ENCODE measurements at places on chromosomes 4 and X. TPM values are rescaled to one million over a fixed set of nuclear protein-coding genes. Genes with fewer than 3 reads are reported as not detected.

DNA sequence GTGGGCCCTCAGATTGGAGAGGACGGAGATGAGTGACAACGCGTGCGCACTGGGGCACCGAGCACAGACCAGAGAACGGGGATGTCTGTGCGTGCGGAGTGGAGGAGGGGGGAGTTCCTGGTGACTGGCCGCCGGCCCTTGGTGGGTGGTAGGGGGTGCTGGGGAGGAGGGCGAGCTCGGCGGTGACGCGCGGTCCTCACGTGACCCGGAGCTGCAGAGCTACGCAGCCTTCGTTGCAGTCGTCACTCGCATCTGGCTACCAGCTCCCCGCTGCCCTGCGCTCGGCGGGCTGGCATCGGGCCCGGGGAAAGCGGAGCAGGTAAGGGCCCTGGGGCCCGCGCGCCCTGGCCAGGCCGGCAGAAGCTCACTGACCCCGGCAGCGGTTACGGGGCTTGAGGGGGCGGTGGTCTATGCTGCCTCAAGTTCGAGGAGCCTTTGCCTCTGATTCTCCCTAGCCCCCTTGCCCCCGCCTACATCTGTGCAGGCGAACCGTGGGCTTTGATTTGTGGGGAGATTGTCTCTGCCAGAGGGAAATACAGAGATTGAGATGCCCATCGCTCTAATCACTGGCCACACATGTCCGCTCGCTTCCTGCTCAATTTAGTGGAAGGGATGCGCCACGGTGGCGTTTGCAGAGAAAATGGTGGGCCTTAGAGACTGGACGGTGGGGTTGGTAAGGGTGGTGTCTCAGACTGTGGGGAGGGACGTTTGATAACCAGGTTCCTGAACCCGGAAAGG, at the start of gene ARMCX4:
ARMCX4 (plus strand) TSS at position 245 of the 738 bp plus-strand sequence. CDS start 3,134 bp downstream, outside the sequence.
- DNase-seq, result peak; percentile 11

GRCh38 chr4:152605031-152605430, 69.1 kb upstream of the FBXW7 start:
- no peak for DNase-seq

DNA sequence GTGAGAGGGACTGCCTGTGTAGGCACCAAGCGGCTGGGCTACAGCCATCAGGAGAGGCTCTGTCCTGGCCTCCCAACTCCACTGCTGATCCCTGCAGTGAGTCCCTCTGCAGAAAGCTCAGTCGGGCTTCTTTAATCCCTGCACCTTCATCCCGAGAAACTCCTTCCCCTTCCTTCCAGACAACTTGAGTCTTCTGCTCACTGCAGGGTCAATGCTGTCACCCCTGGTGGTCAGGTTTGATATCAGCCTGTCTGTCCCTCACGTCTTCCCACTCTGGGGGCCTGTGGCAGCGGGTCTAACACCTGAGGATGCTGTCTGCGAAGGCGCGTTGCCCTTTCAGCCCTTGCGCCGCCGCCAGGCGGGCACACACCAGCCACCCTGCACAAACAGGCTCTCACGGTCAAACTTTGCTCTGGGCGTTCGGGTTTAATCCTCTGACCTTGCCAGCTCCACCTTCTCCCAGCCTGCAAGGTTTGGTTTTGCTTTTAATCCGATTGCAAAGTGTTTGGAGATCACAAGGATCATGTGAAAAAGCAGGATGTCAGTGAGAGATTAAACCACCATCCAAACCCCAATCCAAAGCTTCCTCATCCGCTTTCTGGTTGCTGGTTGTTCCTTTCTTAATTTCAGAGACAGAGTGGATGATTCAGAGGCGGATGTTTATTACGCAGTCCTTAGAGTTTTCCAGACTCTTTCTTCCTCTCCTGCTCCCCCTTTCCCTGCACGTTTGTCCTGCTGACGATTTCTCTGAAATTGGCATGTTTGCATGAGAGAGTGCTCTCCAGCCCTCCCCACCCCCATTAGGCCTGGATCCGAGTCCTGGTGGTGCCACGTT, 74.8 kb upstream of the SLC34A2 start:
- DNase-seq, result no peak

DNA sequence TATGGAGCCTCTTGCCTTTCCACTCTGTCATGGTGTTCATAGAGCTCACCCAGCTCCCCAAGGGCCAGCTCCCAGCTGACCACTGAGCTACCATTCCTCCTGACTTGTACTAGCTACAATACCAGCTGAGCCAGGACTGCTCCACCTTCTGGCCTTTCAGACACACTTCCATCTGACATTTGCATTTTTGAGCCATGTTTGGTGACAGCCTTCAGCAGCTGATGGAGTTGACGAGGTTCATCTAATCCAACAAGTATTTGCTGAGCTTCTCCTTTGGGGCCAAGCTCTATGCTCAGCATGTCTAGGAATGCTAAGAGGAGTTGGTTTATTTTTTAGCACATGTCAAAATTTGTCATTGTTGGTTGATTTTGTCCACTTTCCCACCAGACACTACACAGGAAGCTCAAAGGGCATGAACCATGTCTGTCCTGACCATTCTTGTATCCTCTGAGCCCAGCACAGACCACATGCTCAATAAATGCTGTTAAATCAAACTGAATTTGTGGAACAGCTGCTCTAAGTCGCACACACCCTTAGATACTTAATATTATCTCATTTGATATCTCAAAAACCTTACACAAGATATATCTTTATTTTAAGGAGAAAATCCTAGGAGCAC, 142.6 kb upstream of the PPARGC1A start:
- DNase-seq, result no peak

DNA sequence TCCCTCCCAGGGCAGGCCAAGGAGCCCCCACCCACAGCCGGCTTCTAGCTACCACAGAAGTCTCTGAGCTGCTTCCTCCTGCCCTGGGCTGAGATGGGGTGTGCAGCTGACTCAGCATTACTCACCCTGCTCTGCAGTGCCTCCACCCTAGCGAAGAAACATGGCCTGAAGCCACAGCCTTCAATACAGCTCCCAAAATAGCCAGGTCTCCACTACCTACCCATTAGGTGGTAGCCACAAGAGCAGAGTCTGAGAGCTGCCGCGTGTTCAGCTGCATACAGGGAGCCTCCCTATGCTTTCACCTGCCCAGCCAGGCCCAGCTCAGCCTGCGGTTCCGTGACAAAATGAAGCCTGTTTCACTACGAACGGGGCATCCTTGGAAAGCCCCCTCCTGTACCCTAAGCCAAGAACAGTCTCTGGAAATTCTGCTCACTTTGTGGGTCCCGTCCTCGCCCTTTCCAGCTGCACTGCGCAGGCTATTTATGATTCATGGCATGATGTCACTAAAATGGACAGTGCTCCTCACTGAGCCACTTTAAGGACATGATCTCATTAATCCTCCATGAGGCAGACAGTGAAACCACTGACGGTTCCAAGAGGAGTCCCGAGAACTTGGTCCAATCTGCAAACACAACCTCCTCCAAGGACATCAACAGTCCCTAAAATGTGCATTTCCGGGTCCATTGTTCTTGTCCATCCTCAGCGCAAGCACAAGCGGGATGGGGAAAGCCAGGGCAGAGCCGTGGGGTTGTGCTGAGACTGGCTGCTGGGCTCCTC, 20.2 kb downstream of the WDR1 start:
- no peak for DNase-seq

DNA sequence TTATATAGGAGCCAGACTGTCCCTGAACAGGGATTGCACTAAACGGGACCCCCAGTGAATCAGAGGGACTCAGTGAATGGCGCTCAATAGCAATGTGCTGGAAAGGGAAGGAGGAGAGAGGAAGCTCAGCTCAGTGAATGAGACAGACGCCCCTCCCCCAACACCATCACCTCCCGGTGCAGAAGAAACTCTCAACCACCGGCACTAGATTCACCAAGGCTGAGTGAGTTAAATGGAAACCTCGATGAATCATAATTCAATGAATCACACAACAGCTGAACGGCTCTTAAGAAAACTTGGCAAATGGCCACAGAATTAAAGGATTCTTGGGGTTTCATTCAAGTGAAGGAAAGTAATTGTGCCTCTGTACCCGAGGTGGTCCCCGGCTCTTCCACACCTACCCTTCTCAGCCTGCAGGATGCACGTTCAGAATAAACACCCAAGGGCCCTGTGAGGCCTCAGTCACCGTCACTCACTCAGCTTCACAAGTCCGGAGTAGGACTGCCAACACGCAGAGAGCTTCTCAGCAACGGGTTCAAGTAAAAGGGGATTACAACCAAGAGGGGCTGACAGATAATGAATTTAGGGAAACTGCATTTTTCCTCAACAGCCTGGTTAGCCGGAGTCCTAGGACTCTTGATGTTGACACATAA, 29.3 kb downstream of the CRMP1 start:
- no peak for DNase-seq

- peak; percentile 81 for DNase-seq
These were observed 71.0 kb upstream of the AFAP1 start for GRCh38 chr4:8010618-8011017.

DNA sequence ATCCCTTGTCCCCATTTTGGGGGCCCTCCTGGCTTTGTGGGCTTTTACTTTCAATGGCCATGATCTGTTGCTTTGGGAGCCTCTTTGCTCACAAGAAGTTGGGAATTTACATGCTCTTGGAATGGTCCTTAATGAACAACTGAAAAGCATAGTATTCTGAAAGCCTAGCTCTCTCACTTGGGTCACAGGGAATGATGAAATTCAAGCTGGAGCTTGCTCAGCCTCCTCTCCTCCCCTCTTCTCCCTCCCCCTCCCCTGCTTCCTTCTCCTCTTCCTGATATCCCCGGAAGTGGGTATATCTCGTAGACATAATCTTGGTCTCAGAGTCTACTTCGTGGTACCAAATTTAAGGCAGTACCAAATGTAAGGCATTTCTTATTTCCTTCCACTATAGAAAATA, 400.6 kb upstream of the NR3C2 start:
- DNase-seq, result no peak

DNA sequence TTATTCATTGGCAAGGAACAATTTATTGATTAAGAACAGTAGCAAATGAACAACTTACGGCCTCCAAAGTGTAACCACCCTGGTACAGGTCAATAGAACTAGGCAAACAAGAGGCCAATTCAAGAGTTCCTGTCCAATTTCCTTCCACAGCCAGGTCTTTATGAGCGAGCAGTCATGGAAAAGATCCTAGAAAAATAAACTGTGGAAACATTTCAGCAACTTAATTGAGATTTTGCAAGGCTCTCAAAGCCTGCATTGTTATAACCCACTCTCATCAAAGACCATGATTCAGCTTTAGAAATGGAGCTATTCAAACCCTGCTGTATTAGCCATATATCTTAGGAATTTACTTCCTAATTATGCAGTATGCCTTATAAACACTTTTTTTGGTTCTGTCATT, 43.6 kb downstream of the UNC5C start:
- no peak for DNase-seq

- DNase-seq, result no peak
These were observed 54.7 kb downstream of the AFF2 start for GRCh38 chrX:148555101-148555500.

DNA sequence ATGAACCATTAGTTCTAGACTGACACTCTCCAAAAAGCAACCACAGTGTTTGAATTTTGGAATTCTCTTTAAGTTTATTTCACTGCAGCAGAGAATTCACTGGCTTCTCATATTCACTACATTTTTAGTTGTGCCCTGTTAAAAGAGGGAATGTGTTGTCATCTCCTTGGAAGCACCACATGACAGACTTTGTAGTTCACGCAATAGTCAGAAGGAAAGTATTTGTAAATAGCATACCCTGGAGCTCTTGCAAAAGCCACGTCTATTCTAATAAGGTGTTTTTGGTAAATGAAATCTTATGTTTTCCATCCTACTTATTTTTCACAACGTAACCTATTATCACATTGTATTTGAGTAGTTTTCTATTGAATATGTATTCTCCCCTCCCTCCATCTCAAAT, 25.8 kb downstream of the DOCK11 start:
- no peak for DNase-seq

GRCh38 chr4:88722828-88723227, 25.2 kb upstream of the NAP1L5 start:
- no peak for DNase-seq

DNA sequence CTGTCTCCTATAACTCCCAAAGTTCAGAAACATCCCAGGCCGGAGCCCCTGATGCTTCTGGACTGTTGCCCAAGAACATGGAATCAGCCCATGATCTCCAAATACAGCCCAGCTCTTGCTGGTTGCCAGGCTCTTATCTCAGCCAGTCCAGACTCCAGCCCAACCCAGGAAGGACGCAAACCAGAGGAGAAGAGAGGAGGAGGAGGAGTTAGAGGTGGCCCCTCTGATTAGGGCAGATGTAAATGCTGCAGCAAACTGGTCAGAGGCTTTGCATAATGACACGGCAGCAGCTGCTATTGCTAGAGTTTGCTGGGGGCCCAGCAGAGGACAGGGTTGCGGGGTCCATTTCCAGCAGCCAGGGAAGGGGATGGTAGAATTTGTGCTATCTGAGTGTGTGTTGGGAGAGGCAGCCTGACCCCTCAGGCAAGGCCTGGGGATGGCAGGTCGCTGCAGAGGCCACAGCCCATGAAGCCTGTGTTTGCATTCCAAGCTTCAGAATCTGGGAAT, 4.2 kb upstream of the OTUD5 start:
- peak; percentile 41 for DNase-seq

The PFKFB1 gene
- 0.16 TPM for total RNA-seq

The CTAG1A gene
- not detected for total RNA-seq

The ARHGAP24 gene
- total RNA-seq, result 81.0 TPM

The AMBN gene
- total RNA-seq, result not detected

The MTMR1 gene
- 25.5 TPM for total RNA-seq

The PTPN13 gene
- total RNA-seq, result 92.4 TPM

The MID2 gene
- 24.6 TPM for total RNA-seq

The SLC9B1 gene
- total RNA-seq, result 5.2 TPM

The FGD1 gene
- 5.7 TPM for total RNA-seq

The BBS12 gene
- total RNA-seq, result 5.8 TPM

All from urinary bladder (tissue), 4 donors.